ENCODE measurements at places on chromosomes 12 and 14.

DNA sequence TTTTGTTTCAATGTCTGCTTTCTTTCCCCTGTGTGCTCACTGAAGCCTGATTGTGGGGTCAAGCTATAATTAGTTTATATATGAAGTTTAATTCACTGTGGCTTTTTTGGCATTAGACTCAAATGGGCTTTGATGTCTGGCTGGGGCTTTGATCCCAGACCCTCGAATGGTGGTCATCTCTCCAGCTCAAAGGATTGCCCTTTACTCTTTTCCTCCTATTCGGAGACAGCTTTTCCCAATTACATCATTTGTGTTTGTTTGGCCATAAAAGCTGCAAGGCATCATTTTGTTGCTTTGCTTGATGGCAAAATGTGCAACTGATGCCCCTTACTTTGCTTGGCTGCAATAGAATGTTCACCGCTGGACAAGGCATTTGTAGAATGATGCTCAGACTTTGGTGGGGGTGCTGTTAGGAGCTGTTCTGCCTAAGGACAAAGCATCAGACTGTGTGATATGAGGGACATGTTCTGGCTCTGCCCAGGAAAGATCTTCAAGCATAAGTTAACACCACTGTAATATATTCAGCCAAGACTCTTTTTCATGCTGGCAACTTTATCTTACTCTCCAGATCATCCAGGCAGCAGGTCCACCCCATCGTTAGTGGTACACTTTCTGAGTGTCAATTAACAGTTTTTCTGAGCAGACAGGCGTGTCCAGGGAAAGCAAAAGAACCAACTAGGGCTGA, 3.2 kb upstream of the DACT1 start:
- DNase-seq: no peak

- DNase-seq: no peak
These were observed 26.5 kb upstream of the STRAP start for GRCh38 chr12:15855646-15856045.

- DNase-seq: peak; percentile 85
These were observed 6.5 kb upstream of the LGALS3 start for GRCh38 chr14:55122440-55122986.

DNA sequence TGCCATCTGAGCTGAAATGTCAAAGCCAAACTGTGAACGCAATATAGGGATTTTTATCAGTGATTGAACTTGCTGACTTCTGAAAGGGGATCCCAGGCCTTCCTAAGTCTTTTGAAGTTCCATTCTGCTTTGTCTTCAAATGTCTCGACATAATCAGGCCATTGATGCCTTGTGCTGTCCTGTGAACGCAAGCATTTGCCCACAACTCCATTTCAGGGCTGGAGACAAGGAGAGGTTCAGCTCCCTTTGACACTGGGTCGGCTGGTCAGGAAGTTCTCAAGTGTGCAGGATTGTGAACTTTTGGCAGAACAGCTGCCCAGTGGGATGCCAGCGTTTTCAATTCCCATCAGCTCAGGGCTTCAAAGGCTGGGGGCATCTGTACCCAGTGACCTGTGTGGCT, 345.3 kb downstream of the NUAK1 start:
- DNase-seq: no peak

DNA sequence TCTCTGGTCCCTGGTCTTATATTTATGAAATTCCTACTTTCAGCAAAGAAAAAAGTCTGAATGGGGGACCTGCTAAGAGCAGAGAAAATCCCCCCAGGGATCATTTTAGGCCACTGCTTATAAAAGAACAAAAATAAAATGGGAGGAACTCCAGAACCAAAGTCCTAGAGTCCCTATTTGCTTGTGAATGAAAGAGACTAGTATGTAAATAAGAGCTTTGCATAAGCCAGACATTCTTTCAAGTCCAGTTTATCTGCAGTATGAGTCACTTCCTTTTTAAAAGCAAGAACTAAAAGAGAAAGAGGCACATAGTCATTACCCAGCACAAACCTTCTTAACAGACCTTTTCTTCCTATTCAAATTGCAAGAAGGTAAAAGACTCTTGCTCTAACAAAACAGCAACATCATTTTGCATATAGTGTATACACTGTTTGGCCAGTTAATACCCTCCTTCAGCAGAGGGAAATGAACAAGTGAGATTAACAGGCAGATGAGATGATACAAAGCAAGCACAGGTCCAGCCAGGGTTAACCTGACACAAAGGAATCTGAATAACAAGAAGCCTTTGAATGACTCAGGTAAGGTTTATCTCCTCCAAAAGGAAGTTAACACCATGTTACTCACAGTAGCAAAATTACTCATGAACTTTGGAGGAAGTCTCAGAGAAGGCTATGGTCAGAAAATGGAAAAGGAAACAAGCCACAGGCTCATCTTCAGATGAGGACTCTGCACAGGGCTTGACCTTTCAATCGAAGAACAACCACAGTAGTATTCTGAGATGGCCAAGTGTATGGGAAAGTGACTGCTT, 87.3 kb downstream of the PHLDA1 start:
- DNase-seq: peak; percentile 77

GRCh38 chr12:127108360-127109215, 1158.4 kb upstream of the TMEM132C start:
- DNase-seq: peak; percentile 21

DNA sequence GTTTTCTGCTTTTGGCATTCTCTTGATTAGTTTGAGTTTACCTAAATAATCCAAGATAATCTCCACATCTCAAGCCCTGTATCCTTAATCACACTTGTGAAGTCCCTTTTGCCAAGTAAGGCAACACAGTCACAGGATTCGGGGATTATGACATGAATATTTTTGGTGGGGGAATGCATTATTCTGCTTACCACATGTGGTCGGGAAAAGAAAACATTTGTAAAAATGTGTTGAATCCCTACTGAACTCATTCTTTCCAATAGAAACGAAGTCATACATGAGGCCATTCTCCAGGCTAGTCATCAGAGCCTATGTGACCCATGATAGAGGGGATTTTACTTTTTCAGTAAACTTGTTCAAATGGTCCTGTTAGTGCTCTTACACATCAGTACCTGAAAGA, 58.5 kb upstream of the PRICKLE1 start:
- DNase-seq: no peak
